Esophagus muscularis mucosa (tissue), 4 donors: ENCODE measurements at places on chromosomes 11 and 22. TPM values are rescaled to one million over a fixed set of nuclear protein-coding genes. Genes with fewer than 3 reads are reported as not detected.
A peak's percentile ranks its signal among the peaks of the same experiment; 100 is the strongest.

Gene APOA1
- total RNA-seq: not detected

DNA sequence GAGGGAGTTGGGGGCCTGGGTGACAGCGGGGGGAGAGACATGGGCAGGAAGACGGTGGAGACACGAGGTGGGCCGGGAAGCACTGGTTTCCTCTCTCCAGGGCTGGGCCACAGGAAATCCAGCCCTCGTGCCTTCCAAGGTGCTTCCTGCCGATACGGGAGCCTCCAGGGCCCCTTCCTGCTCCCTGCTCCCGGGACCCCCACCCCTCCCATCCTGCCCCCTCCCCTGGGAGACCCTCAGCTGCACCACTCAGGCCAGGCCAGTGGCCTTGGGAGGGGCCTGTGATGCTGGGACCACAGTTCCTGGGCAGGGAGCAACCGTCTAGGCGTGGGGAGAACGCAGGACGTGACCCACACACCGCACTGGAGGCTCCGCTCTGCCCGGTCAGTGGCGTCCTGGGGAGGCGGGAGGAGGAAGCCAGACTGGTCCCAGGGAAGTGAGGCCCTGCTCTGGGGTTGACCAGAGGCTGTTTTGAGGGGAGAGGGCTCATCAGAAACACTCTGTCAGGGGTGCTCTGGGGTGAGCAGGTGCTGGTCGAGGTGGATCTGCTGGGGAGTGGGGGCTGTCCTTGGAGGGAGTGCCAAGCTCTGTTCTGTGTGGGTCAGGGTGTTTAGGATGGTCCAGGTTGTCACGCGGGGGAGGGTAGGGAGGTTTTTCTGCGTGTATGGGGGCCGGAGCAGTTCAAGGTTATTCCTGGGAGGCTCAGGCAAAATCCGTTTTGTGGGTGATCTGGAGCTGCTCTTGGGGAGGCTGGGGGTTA is at the start of gene SHANK3:
Gene SHANK3, plus strand, starts transcription at position 353 of the 760 bp plus-strand sequence.
- H3K4me1 ChIP-seq: peaks cover 29% of the 10 kb centered on the region
- DNase-seq: no peak
- H3K4me3 ChIP-seq: peak within 1 kb of the TSS; percentile 49
- peaks cover 4% of the 10 kb centered on the region for H3K27me3 ChIP-seq
- H3K36me3 ChIP-seq: peaks cover 27% of the 10 kb centered on the region

DNA sequence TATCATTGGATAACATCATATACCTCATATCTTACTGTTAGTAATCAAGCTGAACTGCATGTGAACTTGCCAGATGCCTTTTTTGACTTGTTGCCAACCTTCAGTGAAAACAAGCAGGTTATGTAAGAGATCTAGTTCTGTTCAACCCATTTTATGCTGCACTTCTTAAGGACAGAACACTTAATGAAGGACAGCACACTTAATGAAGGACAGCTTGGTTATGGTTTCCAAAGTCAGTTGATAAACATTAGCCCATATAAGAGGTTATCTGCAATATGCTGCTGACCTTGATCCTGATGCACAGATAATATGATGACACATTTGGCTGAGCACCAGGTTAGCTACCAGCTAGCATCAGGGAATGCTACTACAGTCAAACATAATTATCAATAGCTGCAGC is 358.7 kb upstream of the PDGFD start:
- H3K4me1 ChIP-seq: peaks cover 15% of the 10 kb centered on the region
- no peaks in the 10 kb centered on the region for H3K27me3 ChIP-seq
- no peak for DNase-seq
- H3K36me3 ChIP-seq: no peaks in the 10 kb centered on the region

Gene MYOD1
- not detected for total RNA-seq
